ENCODE measurements at places on chromosomes 2 and 18. TPM values are rescaled to one million over a fixed set of nuclear protein-coding genes. Genes with fewer than 3 reads are reported as not detected.

ABCG8 gene
- 4.7 TPM for total RNA-seq

SLC39A6 gene
- total RNA-seq = 35.3 TPM

GRP gene
- total RNA-seq = not detected

CTAGE1 gene
- not detected for total RNA-seq

DTNB gene
- total RNA-seq = 87.5 TPM

EPB41L3 gene
- 276 TPM for total RNA-seq
